ENCODE measurements at places on chromosomes 11 and 22. TPM values are rescaled to one million over a fixed set of nuclear protein-coding genes. Genes with fewer than 3 reads are reported as not detected.
A peak's percentile ranks its signal among the peaks of the same experiment; 100 is the strongest.

GRCh38 chr11:119713359-119714040 is 15.5 kb downstream of the NECTIN1 start:
- no peak overlapping the region for H3K27ac ChIP-seq
- H3K4me3 ChIP-seq, result no peak overlapping the region
- no peaks in the 10 kb centered on the region for H3K36me3 ChIP-seq
- DNase-seq, result no peak
- no peaks in the 10 kb centered on the region for H3K27me3 ChIP-seq
- H3K4me1 ChIP-seq, result no peaks in the 10 kb centered on the region

DNA sequence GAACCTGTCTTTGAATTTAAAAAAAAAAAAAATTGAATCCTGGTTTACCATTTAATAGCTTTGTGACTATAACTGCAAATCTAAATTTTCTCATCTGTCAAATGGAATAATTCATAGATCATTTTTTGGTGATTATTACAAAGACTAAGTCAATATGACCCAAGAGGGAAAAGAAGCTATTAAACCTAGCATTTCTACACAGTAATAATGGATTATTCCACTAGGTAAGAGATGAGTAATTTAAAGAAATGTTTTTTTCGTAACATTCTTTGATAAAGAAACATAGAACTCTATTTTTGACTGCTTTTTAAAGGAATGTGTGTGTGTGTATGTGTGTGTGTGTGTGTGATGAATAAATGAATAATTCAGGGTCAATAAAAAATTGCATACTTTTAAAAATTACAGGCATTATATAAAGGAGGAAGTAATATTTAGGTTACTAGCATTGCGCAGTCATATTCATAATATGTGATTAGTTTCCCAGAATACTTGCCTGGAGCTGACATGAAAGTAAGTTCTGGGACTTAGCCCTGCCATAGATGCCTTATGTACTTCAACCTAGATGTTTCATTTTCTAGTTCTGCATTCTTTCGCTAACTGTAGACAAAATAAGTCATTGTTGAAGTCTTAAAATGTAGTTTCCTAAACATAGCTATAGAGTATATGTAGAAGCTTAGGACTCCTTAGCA is 72.9 kb downstream of the TMEM135 start:
- peaks cover 5% of the 10 kb centered on the region for H3K4me1 ChIP-seq
- H3K36me3 ChIP-seq, result no peaks in the 10 kb centered on the region
- H3K27ac ChIP-seq, result no peak overlapping the region
- H3K27me3 ChIP-seq, result no peaks in the 10 kb centered on the region
- no peak overlapping the region for H3K4me3 ChIP-seq

Gene ANKK1
- not detected for total RNA-seq

Gene BATF2
- total RNA-seq, result 4.1 TPM

- no peaks in the 10 kb centered on the region for H3K36me3 ChIP-seq
- no peak overlapping the region for H3K4me3 ChIP-seq
- H3K4me1 ChIP-seq, result peaks cover 70% of the 10 kb centered on the region
- no peaks in the 10 kb centered on the region for H3K27me3 ChIP-seq
- DNase-seq, result peak; percentile 96
- H3K27ac ChIP-seq, result peak overlapping the region; percentile 76
Measured at GRCh38 chr22:27105142-27106025, 448.0 kb downstream of the MIAT start.

Gene WBP2NL
- 0.71 TPM for total RNA-seq

Gene MMP13
- not detected for total RNA-seq

Gene ARHGAP20
- 4.7 TPM for total RNA-seq

Gene SYCE3
- total RNA-seq, result not detected

GRCh38 chr22:41364955-41365354 is 16.8 kb upstream of the TEF start:
- H3K27ac ChIP-seq, result no peak overlapping the region
- H3K4me3 ChIP-seq, result no peak overlapping the region
- H3K4me1 ChIP-seq, result peaks cover 31% of the 10 kb centered on the region
- DNase-seq, result no peak

DNA sequence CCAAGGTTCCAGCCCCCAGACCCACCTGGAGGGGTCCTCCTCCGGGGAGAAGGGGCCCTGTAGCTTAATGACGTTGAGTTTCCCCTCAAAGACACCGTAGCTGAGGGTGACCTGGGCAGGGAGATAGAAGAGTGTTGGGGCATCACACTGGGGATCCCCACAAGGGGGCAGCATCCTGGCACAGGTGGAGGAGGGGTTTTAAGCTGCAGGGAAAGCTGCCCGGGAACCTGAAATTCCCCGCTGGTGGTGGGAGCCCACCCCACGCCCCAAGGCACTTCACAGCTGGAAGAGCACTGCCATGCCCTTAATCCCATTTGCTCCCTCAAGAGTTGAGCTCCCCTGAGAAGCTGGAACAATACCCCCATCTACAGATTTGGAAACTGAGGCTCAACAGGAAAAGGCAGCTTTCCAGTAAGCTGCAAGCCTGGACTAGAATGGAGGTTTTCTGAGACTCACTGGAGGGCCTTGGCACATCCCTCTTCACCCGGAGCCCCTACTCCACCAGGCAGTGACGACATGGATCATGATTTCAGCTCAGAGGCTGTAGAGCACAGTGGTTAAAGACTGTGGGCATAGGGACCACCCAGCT is 13.7 kb downstream of the MFNG start:
- no peak for DNase-seq
- no peak overlapping the region for H3K4me3 ChIP-seq
- H3K27ac ChIP-seq, result no peak overlapping the region

Gene TPBGL
- total RNA-seq, result 0.33 TPM

GRCh38 chr11:124114942-124115781 is at the start of gene VWA5A:
Gene VWA5A, plus strand, starts transcription at chr11:124115450. Its CDS starts 2,062 bp downstream, at chr11:124117512.
- H3K36me3 ChIP-seq, result peaks cover 2% of the 10 kb centered on the region
- H3K27ac ChIP-seq, result peak within 1 kb of the TSS; percentile 56
- H3K4me3 ChIP-seq, result peak within 1 kb of the TSS; percentile 53
- H3K27me3 ChIP-seq, result no peaks in the 10 kb centered on the region
- peak; percentile 86 for DNase-seq

DNA sequence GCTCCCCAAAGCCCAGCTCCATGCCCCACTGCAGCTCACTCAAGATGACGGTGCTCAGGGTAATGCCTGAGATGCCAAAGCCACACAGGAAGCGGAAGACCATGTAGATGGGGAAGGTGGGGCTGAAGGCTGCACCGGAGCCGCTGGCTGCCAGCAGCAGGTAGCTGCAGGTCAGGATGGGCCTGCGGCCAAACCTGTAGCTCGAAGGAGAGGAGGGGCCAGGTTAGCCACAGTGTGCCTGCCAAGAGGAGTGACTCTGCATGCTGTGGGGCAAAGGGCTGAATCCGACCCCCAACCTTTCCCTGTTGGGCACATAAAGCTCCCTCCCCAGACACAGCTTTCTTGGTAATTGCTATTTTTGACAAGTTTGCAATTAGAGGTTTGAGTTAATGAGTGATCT is 14.9 kb upstream of the SLC22A6 start:
- H3K27ac ChIP-seq, result no peak overlapping the region
- no peaks in the 10 kb centered on the region for H3K27me3 ChIP-seq
- DNase-seq, result no peak
- H3K4me3 ChIP-seq, result no peak overlapping the region

GRCh38 chr11:30735946-30736345 is 149.8 kb upstream of the MPPED2 start:
- H3K27me3 ChIP-seq, result no peaks in the 10 kb centered on the region
- H3K4me3 ChIP-seq, result no peak overlapping the region
- H3K36me3 ChIP-seq, result no peaks in the 10 kb centered on the region
- DNase-seq, result no peak

GRCh38 chr11:32819187-32819586 is 10.5 kb upstream of the PRRG4 start:
- H3K27me3 ChIP-seq, result no peaks in the 10 kb centered on the region
- no peak overlapping the region for H3K4me3 ChIP-seq
- H3K4me1 ChIP-seq, result no peaks in the 10 kb centered on the region
- no peaks in the 10 kb centered on the region for H3K36me3 ChIP-seq
- no peak for DNase-seq
- H3K27ac ChIP-seq, result no peak overlapping the region

Gene USP2
- total RNA-seq, result 0.71 TPM

Gene AIFM3
- total RNA-seq, result 1.6 TPM

DNA sequence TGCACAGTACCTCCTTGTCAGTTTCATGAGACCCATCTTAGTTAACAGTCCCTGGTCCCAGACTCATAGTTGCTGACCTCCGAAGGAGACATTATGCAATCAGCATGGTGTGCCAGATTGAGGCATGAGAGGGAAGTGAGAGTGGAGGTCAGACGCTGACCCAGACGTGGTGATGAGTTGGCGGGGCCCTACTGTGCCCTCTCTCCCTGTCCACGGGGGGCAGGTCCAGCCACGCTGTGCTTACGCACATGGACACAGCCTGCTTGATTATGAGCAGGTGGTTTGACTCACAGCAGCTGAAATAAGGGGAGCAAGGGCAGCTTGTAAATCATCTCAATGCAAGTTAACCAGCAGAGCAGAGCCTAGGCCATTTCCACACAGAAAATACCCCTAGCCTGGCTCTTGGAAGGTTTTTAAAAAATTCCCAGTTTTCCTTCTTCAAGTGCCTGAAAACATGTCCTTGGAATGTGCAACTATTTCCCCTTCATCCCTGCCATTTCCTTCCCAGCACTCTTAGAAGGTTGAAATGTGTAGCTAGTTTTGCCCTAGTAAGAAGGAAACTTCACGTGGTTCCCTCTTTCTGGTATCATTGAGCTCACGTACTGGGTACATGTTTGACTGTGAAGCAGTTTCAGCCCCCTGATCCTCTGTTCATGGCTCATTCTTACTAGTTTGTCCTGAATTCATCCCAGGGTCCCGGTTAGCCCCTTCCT is 122.6 kb upstream of the SORL1-AS1 start:
- peak; percentile 82 for DNase-seq
- H3K4me3 ChIP-seq, result no peak overlapping the region
- H3K27me3 ChIP-seq, result no peaks in the 10 kb centered on the region
- H3K4me1 ChIP-seq, result no peaks in the 10 kb centered on the region
- no peaks in the 10 kb centered on the region for H3K36me3 ChIP-seq

DNA sequence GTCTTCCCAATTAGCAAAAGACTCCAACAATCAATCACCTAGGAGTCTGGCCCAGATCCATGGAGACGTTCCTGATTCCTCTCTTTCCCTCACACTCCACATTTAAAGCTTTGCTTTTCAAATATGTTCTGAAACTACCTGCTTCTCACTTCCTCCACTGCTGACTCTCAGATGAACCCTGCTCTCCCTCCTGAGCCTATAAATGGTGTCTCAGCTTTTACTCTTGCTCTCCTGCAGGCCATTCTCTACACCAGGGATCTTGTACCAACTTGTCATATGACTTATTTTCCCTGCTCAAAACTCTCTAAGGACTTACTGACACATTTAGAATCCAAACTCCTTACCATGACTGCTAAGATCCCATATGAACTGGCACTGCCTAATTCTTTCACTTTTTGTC is 138.4 kb upstream of the DDI1 start:
- no peak overlapping the region for H3K4me3 ChIP-seq
- no peaks in the 10 kb centered on the region for H3K27me3 ChIP-seq
- H3K36me3 ChIP-seq, result no peaks in the 10 kb centered on the region
- no peak overlapping the region for H3K27ac ChIP-seq
- no peak for DNase-seq

DNA sequence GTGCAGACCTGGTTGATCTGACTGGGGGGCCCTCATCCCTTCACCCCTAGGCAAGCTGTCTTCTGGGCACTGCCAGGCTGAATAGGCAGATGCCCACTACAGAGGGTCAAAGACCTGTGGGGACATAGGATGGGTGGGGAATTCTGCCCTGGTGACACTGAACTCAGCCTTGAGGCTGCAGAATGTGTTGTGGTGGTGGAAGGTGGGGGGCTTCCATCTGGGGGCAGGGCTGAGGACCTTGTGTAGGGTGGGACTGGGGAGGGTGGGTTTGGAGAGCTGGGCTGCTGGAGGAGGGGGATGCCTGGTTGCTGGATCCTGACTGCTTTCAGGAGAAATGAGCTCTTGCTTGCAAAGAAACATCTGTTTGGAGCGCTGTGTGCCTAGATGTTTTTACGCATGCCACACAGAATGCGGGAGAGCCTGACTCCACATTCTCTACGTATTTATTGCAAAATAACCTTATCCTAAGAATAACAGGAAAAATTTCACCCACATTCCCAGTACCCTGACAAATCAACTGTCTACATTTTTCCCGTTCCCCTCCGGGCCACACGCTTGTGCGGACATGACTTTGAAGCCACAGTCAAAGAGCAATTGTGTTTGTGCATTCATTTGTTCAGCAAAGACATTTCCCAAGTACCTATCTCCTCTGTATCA is 18.3 kb downstream of the SMIM38 start:
- H3K36me3 ChIP-seq, result no peaks in the 10 kb centered on the region
- no peaks in the 10 kb centered on the region for H3K27me3 ChIP-seq
- no peak overlapping the region for H3K4me3 ChIP-seq
- DNase-seq, result no peak
- no peaks in the 10 kb centered on the region for H3K4me1 ChIP-seq

DNA sequence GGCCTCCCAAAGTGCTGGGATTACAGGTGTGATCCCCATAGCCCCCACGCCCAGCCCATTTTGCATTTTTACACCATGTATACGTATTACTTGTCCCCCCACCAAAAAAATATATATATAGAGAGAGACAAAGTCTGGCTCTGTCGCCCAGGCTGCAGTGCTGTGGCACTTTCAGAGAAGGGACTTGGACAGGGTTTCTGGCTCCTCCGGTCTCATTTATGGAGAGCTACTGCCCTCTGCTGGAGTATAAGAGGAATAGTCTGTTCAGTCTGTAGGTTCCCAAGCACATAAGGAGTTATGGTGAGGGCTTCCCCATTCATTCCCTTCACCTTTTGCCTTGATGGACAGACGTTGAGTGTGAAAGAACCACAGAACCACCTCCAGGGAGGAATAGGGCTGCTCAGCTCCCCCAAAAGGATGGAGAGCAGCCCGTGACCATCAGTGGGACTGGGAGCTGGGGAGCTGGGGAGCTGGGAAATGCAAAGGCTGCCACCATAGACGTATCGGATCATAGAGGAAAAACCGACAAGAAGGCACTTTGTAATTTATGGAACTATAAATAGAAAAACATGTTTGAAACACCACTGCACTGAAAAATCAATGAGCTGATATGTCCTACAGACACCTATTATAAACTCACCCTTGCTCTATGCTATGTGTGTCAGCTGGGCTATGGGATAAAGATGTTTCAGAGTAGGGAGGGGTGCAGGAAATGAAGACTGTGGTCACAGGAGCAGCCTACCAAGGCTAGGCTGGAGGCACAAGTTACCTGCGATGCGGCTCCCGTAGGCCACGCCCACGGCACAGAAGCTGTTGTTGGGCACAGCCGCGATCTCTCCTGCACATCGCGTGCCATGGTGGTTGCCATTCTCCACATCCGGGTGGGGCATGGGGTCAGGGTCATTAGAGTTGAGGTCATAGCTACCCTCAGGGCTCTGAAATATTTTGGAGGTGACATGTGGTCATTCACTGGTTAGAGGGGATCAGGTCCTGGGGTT is 5.2 kb downstream of the PCSK7 start:
- H3K36me3 ChIP-seq, result peaks cover 52% of the 10 kb centered on the region
- H3K4me3 ChIP-seq, result no peak overlapping the region
- DNase-seq, result peak; percentile 81
- H3K4me1 ChIP-seq, result no peaks in the 10 kb centered on the region
- peak overlapping the region; percentile 90 for H3K27ac ChIP-seq
- H3K27me3 ChIP-seq, result no peaks in the 10 kb centered on the region

Gene DLG2
- 11.3 TPM for total RNA-seq

Gene SCGB2A2
- total RNA-seq, result not detected

Gene CHRNA10
- total RNA-seq, result 0.33 TPM

- H3K4me3 ChIP-seq, result no peak overlapping the region
- no peak overlapping the region for H3K27ac ChIP-seq
- DNase-seq, result peak; percentile 49
- H3K36me3 ChIP-seq, result no peaks in the 10 kb centered on the region
- no peaks in the 10 kb centered on the region for H3K4me1 ChIP-seq
Measured at GRCh38 chr11:2089536-2090165, 49.5 kb downstream of the IGF2 start.
